ENCODE measurements at places on chromosomes 1 and 21. TPM values are rescaled to one million over a fixed set of nuclear protein-coding genes. Genes with fewer than 3 reads are reported as not detected.

GRCh38 chr1:204325944-204326343 is 33.8 kb downstream of the PLEKHA6 start:
- no peak for DNase-seq

The OR2AK2 gene
- total RNA-seq: not detected

The SLC22A15 gene
- total RNA-seq: 3.8 TPM

- no peak for DNase-seq
Observed at GRCh38 chr1:62391369-62391971, 45.4 kb upstream of the USP1 start.

DNA sequence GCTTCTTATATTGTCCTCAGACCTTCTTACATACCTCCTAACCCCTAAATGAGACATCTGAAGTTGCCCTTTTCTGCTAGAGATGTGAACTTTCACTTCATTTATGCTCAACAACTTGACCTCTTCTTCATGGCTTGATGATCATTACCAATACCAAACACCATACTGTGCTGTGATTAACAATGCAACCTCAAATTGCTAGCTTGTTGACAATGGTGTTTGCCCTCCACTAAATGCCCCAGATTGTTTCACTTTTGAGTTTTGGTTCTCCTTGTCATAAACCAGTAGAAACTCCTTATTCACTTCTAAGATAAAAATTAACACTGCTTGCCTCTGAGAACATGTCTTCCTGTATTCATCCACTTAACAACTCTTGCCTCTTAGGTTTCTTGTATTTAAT is 5.6 kb downstream of the JAK1 start:
- DNase-seq: no peak

The ECE1 gene
- 45.6 TPM for total RNA-seq

The OR2L8 gene
- not detected for total RNA-seq

Measured in uterus (tissue), 4 donors.